C1 segment of cervical spinal cord (tissue), 14 donors: ENCODE measurements at places on chromosomes 6 and 20.
A peak's percentile ranks its signal among the peaks of the same experiment; 100 is the strongest.

DNA sequence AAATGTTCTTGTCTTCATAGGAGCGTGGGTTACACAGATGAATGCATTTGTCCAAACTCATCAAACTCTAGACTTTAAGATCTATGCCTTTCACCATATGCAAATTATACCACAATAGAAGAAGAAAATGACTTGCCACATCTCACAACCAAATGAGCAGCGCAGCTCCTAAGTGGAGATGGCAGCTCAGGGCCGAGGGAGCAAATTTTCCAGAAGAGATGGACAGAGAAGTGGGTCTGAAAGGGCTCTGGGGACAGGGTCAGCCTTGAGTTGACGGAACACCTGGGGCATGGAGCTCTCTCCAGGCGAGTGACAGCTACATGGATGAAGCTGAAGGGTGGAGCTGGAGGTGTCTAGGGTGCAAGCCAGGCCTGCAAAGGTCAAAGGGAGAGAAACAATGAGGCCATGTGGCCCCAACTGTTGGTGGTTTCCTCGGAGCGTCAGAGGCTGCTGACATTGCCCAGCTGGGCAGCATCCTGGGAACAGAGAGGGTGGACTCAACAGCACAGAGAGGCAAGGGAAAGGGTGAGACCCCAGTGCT, 228.3 kb downstream of the NRN1 start:
- no peak for DNase-seq

- DNase-seq = no peak
These were observed 80.6 kb downstream of the OTOR start for GRCh38 chr20:16828666-16829305.

DNA sequence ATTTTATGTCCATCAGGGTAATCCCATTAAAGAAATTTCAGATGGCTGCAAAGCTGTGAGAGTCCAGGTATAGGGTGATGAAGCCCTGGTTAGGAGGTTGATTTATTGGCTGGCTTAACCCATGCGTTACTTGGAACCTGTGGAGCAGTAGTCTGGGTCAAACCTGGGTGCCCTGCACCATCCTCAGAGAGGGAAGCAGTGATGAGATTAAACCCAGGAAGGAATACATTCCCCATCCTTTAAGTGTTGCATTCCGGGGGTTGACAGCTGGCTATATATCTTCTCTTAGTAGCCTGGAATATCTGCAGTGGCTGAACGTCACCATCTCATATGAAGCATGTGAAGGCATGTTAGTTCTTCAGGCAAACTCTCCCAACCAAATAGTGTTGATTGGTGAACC, 44.9 kb upstream of the JAG1 start:
- no peak for DNase-seq

- DNase-seq = no peak
These were observed 49.8 kb downstream of the RNASET2 start for GRCh38 chr6:166906376-166907044.

GRCh38 chr6:165721356-165721755, 58.3 kb upstream of the PDE10A start:
- DNase-seq = no peak

- no peak for DNase-seq
These were observed 98.9 kb downstream of the KIF16B start for GRCh38 chr20:16474363-16474762.

GRCh38 chr6:390914-391558, 516 bp upstream of the IRF4 start:
- no peak for DNase-seq

GRCh38 chr6:126747728-126748540, 370.5 kb upstream of the RSPO3 start:
- no peak for DNase-seq

DNA sequence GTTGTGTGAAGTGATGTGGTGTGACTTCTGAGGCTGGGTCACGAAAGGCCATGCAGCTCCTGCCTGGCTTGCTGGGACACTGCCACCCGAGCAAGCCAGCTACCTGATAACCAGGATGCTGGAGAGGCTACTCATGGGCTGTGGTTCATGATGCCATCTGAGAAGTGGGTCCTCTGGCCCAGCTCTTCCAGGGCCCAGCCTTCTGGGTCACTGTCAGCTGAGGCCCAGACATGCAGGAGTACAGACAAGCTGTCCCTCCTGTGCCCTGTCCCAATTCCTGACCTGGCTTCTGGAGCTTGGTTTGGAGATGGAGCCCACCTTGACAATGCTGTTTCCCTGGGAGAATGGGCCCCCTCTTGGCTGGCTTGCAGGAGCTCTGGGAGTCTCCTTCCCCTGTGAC, 87.0 kb downstream of the DHX35 start:
- no peak for DNase-seq

- DNase-seq = no peak
These were observed 74.0 kb downstream of the UNC5CL start for GRCh38 chr6:40965046-40965445.

GRCh38 chr6:119395192-119395591, 45.6 kb upstream of the MAN1A1 start:
- no peak for DNase-seq

DNA sequence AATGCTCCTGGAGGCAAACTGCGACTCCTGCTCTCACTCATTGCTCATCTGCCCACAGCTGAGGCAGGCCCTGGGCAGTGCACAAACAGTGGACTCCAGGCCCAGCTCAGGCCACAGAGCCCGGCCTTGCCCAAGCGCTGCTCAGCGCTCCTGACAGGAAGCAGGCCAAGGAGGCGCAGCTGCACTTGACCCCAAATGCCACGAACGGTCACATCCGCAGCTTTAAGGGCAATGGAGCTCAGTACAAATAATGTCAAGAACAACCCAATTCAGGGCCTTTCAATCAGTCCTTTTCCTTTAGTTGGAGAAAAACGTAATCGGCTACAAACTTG, 33.8 kb downstream of the RRBP1 start:
- no peak for DNase-seq

DNA sequence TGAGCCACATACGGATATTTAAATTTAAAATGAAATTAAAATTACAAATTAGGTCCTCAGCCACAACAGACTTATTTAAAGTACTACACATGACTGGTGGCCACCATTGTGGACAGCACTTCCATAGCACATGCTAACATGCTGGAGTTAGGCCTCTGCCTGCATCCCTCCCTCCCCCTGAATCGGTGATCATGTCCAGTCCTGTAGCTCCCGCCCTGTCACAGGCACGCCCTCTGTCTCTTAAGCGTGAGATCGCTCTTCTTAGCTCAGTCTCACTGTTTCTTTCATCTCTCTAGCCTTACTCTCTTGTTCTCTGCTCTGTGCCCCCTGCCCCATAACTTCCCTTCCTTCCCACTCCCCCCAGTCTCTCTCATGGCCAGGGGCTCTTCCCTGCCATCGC, 28.9 kb downstream of the ELMO2 start:
- DNase-seq = no peak

DNA sequence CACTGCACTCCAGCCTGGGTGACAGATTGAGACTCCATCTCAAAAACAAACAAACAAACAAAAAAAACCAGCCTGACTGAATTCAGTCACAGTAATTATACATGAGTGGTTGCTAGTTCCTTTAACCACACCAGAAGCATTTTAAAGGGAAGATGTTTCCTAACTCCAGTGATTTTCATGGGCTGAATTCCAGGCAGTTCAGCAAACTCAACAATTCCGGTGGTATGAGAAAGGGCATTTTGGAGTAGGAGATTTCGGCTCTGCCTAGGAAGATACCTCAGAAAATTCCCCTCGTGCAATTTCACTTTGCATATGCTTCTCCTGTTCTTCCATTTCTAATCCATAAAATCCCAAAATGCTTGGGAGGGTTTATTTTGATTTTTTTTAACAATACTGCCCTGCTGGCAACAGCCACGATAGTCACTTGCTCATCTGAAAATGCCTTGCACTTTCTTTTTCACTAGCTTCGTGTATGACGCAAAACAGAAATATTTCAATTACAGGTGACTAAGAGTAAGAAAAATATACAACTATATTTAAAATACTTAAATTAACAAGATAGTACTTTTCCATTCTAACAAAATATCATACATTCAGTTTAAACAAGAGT, 48.3 kb upstream of the IPCEF1 start:
- DNase-seq = no peak

DNA sequence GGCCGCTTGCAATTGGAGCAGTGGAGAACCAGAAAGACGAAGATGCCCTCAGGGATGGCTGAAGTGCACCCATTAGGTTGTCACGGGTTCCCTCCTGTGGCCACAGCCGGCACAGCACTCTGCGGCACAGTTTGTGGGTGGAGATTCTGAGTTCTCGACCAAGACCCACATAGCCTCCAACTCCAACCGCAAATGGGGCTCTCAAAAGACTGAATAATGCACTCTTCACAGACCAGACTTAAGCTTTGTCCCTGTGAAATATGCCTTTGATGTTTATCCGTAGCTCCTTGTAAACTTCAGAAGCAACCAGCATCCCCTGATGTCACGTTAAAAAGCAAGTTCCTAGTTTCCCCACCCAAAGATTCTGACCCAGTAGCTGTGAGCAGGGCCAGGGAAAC, 934 bp upstream of the CST9 start:
- DNase-seq = peak; percentile 40

- no peak for DNase-seq
These were observed 157.7 kb downstream of the GJA1 start for GRCh38 chr6:121593011-121593641.

DNA sequence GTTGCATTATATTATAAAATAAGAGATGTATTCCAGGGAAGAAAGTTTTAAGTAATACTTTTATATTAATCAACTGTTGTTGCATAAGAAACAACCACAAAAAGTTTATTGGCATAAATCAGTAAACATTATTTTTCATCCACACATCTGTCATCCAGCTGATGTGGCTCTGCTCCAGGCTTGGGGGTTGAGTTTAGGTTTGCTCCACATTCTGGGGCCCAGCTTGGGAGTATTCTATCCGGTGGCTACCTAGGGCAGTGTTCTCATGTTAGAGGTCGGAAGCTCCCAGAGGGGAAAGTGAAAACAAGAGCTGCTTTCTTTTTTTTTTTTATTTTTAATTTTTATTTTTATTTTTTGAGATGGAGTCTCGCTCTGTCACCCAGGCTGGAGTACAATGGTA, 728.4 kb upstream of the FLRT3 start:
- DNase-seq = no peak

DNA sequence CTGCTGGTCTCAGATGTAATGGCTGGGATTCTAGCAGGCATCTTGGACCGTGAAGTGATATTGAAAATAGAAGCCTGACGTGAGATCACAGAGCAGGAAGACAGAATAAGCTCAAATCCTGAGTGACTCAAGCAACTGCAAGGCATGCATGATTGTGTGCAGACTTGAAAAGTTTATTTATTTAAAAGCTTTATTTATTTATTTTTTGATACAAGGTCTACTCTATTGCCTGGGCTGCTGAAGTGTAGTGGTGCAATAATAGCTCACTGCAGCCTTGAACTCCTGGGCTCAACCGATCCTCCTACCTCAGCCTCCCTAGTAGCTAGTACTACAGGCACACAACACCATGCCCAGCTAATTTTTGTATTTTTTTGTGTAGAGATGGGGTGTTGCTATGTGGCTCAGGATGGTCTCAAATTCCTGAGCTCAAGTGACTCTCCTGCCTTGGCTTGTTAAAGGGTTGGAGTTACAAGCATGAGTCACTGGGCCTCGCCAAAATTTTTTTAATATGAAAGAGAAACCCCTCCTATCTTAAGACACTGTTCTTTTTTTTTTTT, 40.1 kb upstream of the RNF144B start:
- no peak for DNase-seq

DNA sequence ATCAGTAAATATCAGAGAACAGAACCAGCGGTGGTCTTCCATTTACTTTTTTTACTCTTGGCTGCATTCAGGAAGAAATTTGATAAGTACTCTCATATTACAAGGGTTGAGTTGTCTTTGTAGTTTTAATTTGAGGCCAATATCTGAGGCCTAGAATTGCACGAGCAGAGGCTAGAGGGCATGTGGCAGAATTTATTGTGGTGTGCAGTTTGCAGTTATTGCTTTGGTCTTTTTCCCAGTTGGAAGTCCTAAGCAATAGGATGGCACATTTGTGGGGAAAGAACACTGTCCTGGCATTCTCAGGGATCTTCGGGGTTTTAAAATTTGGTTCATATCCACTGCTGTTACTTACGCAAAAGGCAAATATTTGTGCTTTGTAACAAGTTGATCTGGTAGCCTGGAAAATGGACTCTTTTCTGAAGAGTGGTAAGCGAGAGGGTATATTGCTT, 66.0 kb downstream of the CTNNBL1 start:
- no peak for DNase-seq

DNA sequence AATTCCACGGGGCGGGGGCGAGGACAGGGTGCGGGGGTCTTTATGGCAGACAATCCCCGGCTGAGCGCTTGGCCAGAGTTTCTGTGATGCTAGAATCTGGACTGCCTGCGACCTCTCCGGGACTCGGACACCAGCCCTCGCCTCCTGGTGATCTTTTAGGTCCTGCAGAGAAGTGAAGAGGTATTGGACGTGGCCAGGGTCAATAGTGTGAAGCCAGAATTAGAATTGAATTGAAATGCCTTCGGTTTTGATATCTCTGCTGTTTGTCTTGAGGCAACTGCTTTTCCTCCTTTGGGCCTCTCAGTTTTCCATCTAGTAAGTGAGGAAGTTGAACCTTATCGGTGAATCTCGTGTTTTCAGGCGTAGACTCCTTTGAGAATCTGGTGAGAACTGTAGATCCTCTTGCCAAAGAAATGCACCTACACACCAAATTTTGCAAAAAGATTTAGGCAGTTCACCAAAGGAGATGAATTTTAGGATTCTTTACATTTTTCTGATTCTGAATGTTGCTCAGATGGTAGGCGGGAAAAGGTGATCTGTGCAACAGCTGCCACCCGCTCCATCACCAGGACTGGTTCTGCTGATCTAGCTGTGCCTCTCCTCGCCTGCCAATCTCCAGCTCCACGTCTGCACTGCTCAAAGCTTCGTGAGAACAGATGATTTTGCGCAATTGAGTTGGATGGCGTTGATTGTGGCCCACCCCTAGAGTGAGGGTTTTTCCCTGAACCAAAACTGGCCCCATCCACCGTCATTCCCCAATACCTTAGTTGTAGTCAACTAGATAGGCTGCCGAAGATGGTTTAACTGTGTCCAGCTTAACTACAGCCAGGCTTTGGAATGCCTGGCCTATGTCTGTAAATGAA, 837 bp upstream of the OSER1 start:
- no peak for DNase-seq
